ENCODE measurements at places on chromosomes 3 and 15.

DNA sequence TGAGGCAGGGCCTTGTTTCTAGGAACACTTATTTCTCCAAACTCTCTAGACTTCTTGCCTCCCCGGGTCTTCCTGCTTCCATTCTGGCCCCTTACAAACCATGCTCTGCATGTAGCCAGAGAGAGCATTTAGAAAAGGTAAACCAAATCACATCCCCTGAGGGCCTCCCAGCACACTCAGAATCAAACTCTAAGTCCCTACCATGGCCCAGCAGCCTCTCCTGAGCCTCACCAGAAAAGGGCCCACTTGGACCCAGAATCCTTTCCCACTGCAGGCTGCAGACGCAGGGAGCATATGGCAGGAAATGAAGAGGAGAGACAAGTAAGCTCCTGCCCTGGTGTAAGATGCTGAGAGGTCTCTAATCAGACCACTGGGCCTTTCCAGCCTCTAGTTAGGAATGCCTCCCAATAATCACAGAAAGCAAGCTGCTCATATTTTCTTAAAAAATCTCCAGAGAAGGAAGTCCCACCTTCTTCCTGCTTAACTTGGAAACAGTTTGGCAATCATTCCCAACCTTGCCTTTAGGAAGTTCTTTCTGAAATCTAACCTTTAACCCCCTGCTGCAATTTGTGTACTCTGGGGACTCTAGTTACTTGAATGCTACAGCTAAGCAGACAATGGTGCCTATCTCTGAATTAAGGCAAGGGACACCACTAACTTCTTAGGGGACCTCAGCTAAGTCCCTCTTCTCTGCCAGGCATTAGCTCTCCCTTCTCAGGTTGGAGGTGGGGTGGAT is 4.2 kb downstream of the AMOTL2 start:
- no peak for DNase-seq

- no peak for DNase-seq
Observed at GRCh38 chr3:95508124-95508523, 1306.3 kb upstream of the EPHA6 start.

- no peak for DNase-seq
Observed at GRCh38 chr3:148694116-148694515, 3.6 kb upstream of the AGTR1 start.

DNA sequence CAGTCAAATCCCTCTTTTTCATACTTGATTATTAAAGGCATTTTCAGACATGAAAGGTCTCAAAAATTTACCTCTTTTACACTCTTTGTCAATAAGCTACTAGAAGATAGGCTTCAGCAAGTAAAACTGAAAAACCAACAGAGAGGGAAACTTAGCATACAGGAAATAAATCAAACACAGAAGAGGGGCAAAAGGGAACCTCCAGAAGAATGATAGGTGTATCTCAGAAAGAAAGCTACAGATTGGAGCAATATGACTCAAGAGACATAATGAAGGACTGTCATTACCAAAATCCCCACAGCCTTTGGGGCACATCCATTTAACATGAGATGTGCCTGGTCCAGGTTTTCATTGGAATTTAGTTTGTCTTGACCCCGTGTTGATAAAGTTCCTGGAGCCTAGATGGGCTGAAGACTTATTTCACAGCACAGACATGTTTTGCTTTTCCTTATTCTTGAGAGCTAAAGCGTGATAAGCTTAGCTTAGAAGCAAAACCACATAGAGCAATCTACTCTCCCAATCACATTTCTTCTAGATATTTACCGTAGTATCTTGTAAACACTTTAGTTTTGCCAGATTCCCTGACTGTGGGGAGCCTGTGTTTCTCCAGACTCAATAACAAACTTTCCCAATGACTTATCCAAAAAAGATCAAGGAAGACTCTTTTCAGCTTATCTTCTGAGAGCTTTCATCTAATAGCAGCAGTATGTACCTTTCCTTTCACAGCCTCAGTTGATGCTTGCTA is 11.7 kb downstream of the LRRFIP2 start:
- no peak for DNase-seq

DNA sequence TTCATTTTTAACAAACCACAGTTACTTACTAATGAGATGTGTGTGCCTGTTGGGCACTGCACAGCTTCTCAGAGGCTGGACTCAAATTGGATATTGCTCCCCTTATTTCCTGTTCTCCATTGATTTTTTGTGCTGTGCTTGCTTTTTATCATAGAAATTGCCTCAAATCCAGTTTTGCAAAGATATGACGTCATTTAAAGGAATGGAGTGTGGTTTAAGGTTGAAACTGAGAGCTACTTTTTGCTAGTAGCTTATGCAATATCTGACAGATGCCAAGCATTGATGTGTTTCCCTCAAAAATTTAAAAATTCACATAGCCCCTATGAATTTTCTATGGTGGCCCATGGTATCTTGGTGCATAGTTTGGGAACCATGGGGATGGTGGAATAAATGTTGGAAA is 67.7 kb upstream of the ROPN1 start:
- DNase-seq: no peak

DNA sequence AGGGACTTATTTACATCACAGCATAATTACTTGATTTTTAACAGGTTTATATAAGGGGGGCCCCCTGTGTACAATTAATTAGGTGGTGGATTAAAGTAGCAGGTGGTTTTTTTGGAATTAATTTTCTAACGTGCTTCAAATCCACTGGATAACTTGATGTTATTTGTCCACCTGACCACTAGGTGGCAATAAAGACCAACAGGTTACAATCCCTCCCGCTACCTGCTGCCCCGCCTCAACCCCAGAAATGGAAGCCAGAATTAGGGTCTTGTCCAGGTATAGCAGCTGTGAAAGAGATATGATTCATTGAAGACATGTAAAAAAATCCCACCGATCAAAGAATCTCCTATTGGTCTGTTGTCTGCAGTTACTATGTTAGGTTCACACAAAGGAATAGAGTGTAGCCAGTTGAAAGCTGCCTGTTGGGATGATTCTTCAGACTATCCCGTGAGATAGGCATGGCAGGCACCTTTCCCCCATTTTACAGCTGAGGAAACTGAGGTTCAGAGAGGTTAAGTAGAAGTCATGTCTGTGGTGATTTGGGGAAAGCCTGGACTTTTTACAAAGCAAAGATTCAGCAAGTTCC is 44.0 kb downstream of the MFSD1 start:
- DNase-seq: no peak

DNA sequence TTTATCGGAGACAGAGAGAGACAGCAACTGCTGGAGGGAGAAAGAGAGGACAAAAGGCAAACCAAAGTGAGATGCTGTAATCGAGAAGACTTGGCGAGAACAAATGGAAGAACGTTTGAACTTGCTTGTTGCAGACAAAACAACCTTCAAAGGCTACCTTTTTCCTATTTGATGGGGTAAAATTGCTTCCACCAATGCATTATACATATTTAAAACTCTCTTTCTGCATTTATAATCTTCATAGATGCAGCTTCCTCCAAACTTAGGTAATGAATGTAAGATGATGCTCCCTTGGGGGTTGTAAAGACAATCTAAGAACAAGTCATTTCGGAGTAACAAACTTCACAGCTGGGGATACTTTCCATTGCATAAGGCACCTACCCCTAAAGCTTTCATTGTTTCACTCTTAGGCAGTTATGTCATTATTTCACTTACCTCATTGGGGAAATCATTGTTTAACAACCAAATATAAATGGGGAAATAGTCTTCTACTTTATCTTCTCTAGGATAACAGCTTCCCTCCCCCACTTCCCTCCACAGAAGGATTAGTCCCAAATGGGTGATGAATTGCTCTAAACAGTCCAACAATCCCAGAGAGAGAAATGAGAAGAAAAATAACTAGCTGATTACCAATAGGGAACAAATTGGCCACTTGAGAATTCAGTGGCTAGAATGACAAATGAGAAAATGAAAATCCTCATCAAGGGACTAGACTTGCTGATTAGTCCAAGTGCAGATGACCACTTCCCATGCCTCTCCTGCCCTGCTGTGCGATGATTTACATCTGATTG is 269.8 kb upstream of the ADAMTS9 start:
- DNase-seq: no peak

DNA sequence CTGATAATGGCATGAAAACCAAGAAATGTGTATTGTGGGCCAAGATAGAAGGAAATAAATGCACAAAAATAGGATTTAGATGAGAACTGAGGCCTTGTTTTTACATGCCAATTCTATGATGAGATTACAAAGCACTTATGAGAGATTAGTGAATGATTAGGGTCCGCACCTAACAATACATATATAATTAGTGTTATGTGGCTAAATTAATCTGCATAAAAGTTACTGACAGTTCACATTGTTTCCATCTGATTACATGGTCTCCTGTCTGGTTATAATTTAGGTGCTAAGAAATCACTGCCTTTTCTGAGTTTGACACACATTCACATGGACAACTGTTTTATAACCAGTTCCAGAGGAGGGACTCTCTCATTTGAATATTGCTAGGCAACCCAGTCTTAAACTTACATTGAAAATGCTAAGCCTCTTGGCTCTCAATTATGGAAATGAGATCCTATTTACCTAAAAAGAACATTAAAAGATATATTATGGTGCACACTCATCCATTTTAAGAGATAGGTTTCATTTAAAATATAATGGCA is 117.0 kb upstream of the ARL6 start:
- no peak for DNase-seq

DNA sequence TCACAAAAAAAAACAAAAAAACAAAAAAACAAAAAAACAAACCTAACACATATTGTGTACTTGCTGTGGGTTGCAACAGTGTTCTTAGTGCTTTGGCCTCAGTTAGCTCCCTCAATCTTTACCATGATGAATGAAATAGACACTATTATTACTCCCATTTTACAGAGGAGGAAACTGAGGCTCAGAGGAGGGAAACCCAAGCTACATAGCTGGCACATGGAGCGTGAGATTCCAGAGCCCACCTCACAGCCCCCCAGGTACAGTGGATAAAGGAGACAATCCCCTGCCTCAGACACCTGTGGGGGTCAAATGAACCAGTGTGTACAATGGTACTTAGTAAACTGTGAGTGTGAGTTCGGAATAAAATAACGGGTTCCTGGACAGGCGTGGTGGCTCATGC is 104.9 kb upstream of the SMAD3 start:
- no peak for DNase-seq

DNA sequence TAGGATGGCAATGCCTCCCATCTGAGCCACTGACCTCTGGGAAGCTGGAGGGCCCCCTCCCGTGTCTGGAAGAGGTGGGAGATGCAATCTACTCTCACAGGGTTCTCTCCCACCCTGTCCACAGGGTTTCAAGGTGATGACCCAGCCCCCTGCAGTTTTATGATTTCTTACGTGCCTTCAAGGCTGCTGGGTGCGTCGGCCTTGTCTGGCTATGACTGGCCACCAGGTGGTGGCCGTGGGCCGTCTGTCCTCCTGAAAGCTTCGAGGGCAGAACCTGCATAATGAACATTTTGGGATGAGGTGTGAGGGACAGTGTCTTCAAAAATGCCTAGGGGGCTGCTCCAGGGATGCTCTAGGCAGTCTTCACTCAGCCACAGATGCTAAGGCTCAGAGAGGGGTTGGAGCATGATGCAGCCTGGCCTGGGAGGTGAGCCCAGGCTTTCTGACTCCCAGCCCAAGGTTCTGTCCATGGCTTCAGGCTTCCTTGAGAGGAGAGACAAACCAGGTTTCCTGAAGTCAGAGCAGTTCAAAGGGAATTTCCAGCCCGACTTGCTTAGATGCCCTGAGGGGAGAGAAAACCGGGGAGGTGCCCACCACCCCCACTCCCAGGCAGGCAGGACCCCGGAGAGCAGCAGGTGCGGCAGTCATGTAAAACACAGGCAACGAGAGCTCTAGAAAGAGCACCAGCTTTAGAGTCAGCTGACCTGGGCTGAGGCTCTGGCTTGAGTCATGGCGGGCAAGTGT is 18.7 kb downstream of the ISG20 start:
- DNase-seq: no peak

DNA sequence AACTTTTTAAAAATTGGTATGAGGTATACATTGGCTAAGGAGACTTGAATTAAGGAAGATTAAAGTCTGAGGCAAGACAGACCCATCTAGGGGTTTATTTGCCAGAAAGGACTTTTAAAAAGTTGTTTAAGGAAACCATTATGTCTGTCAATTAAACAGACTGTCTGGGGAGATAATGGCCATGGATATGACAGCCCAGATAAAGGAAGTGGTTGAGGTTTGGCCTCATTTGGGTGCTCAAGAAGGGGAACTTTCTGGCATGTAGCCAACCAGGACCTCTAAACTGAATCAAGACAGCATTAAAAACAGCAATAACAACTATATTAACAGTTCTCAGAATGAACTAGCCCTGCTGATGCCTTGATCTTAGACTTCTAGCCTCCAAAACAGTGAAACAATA is 9.9 kb upstream of the CD200R1L start:
- DNase-seq: no peak

All from ureter (tissue), 1 donor.